ENCODE measurements at places on chromosomes 5 and 9.

DNA sequence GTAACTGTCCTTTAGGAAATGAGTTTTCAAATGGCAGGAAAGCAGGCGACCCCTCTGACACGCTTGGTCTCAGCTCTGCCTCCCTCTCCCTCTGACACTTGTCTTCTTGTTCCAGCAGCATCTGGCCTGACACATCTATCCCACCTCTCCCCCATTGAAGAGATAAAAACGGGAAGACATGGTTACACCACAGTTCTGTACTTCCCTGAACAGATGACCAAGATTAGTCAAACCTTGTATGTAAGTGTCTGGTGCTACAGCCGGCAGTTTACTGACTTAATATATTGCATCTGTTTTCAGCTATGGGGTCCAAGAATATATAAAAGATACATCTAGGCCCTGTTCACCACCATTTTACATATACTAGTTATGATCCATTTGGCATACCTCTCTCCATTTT lies 29.6 kb upstream of the MLLT3 start:
- DNase-seq = no peak

DNA sequence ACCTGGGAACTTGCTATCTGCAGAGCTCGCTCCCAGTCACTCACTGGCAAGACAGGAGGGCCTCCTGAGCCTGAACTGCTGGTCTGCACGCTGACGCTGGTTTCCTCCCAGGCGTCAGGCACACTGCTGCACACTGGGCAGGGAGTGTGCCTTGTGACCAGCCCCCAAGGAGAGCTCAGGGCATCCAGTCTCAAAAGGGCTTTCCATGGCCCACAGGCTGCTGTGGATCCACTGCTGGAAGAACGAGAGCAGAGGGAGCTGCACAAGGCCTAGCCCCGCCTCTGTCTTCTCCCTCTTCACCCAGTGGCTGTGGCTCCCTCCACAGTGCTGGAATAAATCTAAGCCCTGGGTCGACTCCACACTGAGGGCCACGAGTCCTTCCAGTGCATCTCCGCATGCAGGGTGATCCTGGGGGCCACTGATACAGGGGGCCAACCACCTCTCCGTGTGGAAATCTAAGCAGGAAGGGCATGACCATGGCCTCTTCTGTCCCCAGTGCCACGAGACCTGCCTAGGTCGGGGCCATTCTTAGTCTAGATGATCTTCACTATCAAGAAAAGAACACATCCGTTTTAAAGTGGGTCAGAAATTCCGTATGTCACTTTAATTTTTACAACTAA lies 93.6 kb downstream of the CAMSAP1 start:
- no peak for DNase-seq

DNA sequence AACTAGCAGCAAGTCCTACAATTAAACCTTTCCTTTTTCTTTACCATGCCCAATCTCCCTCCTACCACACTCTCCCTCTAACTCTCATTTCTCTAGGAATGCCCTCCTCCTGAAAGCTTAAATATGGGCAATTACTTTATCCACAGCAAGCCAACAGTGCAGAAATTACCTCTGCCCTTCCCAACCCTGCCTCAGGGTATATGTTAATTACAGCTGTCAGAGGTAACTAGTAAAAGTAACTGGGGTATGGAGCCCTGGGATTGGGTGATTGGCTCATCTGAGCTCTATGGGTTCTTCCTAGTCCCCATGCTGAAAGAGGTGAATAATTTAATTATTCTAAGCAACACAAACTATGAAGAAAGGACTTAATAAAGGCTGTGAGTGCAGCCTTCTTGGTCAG lies 478.9 kb upstream of the NMUR2 start:
- DNase-seq = no peak

DNA sequence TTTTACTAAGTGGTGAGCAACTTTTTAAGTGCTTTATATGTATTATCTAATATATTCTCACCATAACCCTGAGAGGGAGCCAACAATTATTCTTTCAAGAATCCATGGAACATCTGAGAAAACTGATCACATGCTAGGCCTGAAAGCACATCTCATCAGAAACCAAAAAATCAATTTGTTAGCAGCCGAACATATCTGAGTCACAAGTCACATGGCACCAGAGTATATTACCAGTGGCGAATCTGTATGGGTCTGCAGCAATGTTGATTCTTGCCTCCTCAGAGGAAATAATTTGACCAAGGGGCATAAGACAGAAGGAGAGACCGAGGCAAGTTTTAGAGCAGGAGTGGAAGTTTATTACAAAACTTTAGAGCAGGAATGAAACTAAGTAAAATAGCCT lies 25.3 kb upstream of the SIL1 start:
- no peak for DNase-seq

GRCh38 chr9:91066856-91067255 lies 265.2 kb downstream of the SYK start:
- DNase-seq = no peak

DNA sequence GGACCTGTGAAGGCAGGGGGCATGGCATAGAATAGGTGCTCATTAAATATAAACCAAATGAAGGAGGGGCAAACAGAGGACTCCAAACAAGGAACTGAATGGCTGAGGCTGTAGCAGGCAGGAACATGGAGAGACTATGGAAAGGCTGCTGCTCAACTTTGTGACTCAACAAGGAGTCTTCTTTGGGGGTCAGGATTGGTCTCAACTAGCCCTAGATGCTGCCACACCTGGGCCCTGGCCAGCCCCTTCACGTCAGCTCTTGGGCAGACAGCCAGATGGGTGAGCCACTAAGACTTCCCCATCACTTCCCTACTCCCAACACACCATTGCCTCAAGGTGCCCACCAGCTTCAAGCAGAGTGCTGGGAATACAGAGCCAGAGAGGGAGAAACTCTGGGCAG lies 11.0 kb downstream of the RPP25L start:
- no peak for DNase-seq

DNA sequence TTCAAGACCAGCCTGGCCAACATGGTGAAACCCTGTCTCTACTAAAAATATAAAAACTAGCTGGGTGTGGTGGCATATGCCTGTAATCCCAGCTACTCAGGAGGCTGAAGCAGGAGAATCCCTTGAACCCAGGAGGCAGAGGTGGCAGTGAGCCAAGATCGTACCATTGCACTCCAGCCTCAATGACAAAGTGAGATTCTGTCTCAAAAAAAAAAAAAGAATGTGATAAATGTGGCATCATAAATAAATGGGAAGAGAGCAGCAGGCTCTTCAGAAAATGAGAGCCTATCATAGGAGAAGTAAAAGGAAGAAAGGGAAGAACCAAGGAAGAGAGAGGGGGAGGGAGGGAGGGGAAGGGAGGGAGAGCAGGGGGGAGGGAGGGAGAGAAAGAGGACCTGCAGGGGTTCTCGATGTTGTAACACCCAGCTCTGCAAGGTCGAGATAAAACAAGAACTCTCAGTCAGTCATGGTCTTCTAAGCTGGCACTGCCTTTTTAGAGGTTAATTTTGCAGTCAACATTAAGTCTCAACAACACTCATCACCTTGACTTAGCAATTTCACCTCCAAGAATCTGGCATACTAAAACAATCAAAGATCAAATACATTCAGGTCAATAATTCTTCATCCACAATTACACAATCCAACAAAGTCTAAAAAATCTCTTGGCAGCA lies 68.7 kb upstream of the SIMC1 start:
- DNase-seq = no peak

DNA sequence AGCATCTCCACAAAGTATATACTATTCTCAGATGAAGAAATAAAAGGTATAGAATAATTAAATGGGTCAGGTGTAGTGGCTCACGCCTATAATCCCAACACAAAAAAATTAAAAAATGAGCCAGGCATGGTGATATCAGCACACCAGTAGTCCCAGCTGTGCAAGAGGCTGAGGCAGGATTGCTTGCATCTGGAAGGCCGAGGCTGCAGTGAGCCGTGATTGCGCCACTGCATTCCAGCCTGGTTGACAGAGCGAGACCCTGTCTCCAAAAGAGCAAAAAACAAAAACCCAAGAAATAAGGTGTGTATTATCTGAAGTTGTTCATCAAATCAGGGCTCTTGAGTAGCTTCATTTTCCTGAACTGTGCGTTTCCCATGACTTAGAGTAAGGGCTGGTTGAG lies 83.2 kb upstream of the MYO10 start:
- no peak for DNase-seq

- DNase-seq = no peak
Observed at GRCh38 chr9:128550226-128550625, 2.2 kb upstream of the SPTAN1 start.

DNA sequence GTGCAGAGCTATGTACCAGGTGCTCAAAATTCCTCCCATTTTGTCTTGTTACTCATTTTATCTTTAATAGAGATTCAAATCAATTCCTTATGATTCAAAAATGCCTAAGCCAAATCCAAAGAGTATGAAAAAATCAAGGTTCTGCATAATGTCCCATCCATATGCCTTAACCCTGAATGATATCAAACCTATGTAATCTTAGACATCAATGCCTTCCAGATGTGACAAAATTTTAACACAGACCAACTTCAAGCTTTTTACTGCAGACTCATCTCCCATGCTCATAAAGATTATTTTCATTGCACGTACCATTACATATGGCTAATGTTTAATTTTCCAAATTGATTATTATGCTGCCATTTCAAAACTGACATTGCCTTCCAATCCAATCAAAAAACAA lies 122.4 kb downstream of the NFIB start:
- DNase-seq = no peak

Data from thoracic aorta (tissue), 2 donors.